AG04450 (cell line): ENCODE measurements at places on chromosomes 3 and 15.

DNA sequence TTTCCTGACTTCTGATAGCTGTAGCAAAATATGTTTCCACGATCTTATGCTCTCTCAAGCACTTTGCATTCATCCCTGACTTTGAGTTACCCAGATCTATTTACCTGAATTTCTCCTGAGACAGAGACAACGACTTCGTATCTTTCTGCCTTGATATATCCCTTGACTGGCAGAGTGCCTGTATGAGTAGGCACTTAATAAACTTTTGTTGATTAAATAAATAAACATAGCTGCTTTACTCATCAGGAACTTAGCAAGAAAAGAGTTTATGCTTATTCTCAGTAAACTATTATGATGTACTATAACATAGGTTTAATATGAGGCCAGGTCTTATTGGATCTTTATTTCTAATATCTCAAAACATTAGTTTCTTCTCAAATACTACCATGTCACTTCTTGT, 85.6 kb upstream of the PHLDB2 start:
- DNase-seq = no peak

DNA sequence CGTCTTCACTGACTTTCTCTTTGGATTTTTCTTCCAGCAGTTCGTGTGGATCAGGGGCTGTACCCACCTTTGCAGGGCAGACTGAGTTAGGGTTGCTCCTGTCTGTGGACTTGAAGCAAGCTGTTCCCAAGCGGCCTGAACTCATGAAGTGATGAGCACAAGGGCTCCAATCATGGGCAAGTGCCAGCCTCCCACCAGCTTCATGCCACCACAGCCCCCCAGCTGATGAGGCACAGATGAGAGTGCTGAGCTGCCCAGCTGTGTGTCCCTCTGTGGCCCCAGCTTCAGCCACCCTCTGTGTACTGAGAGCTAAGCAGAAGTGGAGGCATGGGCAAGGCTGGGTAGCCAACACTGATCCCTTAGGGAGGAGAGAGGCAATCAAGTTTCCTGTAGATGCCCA, 3.3 kb upstream of the PLCB2 start:
- DNase-seq = no peak

DNA sequence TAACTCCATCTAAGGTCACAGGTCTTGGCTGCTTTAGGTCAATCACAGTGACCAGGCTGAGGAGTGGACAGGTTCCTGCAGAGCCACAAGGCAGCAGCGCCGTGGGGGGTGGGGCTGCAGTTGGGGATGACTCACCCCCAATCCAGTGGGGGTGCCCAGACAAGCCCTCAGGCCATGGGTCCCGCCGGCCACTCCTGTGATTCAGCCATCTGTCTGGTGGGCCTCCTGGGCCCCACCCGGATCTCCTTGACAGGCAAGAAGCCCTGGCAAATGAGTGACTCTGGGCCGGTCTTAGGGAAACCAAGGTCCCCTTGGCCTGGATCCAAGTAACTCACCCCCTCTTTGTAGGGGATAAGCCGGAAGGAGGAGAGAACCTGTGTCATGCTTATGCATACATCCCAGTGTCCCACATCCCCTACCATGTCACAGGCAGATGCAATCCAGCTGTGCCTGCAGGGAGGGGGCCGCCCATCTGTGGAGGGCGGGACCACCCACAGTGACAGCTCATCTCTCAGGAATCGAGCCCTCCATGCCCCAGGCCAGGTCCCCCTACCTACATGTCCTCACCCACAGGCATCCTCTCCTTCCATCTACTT, 495 bp upstream of the COL7A1 start:
- DNase-seq = peak; percentile 48

GRCh38 chr3:72482589-72483321, 365.5 kb downstream of the SHQ1 start:
- DNase-seq = peak; percentile 27

DNA sequence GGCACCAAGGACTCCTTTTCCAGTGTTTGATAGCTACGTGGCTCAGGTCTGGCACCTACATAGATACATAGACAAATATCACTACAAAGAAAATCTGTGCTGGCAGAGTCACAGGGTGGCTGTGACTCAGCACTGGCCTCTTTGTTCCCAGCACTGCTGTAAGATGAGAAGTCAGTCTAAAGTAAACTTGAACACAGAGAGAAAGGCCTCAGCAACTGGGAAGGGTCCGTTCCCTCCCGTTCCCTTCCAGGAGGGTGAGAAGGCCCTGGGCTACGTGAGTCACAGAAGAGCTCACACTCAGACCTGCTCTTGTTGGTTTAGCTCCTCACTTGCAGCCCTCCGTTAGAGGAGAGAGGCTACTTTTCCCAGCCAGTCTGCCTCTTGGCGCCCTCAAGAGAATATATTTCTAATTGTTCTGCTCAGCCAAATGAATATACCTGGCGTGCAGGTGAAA, 23.1 kb downstream of the ANXA2 start:
- peak; percentile 93 for DNase-seq
